ENCODE measurements at places on chromosomes 7 and 10.

- DNase-seq, result no peak
These were observed 19.1 kb upstream of the GPAM start for GRCh38 chr10:112202561-112203241.

DNA sequence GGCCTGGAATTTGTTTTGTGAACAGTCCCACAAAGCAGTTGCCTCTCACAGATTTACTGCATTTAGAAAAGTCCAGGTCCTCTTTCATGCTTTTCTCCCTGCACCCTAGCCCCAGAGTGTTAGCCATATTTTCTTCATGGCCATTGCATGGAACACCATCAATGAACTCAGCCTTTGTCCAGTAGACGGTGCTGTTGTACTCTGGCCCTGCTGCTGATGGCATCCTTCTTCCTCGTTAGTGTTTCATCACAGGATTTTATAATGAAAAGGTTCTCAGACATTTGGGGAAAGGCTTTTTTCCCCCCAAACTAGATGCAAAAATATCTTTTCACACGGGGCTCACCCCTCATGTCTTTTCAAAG is 93.0 kb upstream of the SLC25A13 start:
- peak; percentile 7 for DNase-seq

- peak; percentile 64 for DNase-seq
These were observed 17.3 kb downstream of the KDM7A start for GRCh38 chr7:140159497-140159896.

DNA sequence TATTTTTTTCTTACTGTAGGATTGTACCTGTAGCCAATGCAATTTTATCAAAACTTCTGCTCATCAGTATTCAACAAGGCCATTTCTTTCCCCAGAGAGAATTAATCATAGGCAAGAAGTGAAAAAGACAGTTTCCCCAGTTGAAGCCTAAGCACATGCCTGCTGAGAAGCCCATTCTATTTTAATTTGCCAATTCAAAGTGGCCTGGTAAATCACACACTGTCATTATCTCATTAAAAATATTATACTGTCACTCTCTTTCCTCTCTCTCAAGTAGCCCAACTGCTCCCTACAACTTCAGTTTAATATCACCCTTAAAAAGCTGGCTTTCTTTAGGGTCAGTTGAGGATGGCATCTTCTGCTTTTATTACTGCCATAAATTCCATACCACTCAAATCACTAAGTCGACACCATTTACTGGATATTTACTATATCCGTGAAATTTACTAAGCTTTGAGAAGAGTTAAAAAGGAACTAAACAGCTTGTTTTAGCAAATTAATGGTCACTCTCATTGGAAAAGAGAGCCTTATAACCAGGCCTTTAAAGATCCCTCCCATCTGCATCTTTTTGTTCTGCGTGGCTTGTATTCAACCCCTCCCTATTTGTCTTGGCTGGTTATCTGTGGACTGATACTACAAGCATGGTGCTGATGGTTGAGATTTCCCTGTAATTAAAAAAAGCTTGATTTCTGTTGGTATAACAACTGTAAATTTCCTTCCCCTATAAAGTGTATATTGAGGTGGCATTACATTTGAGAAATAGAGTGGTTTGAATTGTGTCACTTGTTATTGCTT is 30.6 kb downstream of the COL28A1 start:
- DNase-seq, result no peak

DNA sequence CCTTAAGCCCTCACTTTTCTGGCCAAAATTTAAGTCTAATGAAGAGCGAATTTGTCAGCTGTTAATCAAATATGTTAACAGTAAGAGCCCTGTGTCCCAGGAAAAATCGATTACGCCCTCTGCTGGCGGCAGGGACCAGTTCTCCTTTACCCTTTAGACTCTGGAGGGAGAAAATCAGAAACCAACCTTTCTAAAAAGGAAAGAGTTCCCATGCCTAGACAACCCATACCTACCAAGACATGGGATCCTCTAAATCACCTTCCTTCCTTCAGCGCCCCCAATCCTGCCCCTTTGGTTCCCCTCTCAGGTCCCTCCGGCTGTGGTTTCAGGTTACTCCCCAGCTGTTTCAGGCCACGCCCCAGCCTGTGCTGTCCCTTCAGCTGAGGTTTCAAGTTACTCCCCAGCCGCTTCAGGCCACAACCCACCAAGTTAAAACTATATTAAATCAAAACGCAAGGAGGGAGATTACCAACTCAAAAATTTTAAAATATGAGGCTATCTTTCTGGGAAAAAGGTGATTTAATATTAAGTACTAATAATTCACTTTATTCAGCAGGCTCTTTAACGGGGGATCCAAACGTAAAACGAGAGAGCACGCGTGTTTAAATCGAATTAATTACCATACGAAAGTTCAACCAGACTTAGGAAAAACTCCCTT is 1.4 kb upstream of the AKR1B15 start:
- DNase-seq, result no peak

DNA sequence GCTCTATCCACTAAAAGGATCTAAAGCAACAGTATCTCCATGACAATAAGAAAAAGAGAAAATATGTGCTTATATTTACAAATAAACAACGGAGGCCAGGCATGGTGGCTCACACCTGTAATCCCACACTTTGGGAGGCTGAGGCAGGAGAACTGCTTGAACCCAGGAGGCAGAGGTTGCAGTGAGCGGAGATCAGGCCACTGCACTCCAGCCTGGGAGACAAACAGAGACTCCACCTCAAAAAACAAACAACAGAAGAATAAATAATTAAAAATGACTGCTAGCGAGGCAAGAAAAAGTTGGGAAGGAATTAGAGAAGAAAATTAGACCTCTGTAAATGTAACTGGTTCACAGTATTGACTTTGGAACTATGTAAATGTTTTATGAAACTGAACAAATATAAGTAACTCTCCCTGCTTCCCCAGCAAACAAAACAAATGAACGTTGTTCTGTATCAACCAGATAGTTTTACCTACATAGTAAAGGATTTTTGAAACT is 17.1 kb downstream of the TRIM24 start:
- no peak for DNase-seq

DNA sequence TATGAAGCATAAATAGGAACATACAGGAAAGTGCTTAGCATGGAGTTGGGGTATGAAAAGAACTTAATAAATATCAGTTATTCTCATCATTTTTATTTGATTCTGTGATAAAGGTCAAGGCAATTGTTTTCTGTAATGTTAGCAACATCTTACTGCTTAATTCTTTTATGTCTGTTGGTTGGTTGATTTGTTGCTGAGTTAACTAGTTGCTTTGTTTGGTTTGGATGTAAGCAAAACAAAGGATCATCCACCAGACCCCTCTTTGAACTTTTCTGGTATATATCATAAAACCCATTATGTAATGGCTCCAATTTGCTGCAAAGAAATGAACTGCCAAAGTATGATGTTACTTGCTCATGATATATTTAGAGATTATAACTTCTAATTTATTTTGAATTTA is 44.5 kb downstream of the CH25H start:
- DNase-seq, result no peak

DNA sequence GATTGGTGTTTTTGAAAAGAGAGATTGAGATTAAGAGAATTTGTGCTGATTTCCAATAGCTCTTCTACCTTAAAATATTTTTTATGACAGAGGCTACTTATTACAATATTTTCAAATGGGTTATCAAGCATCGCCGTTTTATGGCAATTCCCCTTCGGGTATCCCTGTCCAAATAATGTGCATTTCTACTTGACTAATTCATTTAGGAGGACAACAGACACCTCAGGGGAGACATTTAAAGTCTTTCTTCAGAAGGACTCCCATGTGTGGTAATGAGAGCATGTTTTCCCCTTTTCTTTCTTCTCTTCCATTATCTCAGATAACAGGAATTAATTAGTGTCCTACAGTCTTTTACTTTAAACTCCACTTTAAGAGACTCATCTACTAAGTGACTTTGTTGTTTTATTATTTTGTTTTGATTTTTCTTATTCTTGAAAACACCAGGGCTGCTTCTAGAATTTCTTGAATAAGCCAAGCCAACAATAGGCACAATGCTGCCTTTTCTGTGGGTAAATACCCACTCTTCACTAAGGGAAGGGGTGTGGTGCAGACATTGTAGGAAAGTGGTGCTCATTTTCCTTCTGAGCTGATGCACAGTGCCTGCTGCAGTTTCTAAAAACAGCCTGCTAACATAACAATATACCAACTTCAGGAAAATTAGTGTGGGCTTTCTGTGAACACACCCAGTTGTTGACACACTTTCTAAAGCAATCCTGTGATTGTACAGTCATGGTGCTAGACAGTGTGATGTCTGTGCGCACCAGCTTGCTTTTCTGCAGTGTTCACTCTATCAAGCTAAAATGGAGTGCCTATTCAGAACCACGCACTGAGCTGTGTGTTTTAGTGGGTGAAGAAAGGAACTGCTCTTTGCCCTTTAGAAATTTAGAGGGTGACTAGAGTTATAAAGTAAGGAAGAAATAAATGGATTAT is 597.7 kb downstream of the NRG3 start:
- no peak for DNase-seq

DNA sequence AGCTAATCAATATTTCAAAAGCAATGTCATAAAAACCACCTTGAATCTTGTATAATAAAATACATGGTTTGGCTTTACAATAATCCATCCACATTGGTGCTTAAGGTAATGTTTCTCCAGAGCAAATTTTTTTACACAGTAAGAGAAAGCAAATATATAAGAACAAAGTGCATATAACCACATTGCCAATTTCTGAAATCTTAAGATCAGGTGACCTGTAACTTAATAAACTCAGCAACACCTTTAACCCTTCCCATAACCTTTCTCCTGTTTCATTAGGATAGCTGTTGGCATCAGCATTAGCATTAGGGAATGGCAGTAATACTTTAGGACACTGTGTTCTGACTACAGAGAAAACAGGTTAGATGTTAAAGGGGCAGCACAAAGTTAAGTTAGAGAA is 155.9 kb upstream of the SEMA3D start:
- no peak for DNase-seq

GRCh38 chr7:45114926-45115325 is 3.4 kb upstream of the TBRG4 start:
- no peak for DNase-seq

DNA sequence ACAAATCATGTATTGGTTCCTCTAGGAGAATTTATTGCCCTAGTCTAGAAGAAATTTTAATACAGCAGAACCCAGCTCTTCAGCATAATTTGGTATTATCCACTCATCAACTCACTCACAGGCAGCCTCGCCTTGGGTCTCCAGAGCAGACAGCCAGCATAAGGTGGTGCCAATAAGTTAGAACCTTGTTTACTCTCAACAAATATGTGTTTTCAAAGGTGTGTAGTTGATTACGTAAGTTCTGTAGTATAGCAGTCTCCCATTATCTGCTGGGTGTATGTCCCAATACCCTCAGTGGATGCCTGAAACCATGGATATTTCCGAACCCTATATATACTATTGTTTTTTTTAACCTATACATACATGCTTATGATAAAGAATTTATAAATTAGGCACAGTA is 522.5 kb upstream of the LRRN3 start:
- DNase-seq, result no peak

- no peak for DNase-seq
These were observed 171.7 kb upstream of the INSYN2A start for GRCh38 chr10:127368101-127368500.

GRCh38 chr7:30379131-30379530 is 94.7 kb downstream of the ZNRF2 start:
- DNase-seq, result peak; percentile 9

DNA sequence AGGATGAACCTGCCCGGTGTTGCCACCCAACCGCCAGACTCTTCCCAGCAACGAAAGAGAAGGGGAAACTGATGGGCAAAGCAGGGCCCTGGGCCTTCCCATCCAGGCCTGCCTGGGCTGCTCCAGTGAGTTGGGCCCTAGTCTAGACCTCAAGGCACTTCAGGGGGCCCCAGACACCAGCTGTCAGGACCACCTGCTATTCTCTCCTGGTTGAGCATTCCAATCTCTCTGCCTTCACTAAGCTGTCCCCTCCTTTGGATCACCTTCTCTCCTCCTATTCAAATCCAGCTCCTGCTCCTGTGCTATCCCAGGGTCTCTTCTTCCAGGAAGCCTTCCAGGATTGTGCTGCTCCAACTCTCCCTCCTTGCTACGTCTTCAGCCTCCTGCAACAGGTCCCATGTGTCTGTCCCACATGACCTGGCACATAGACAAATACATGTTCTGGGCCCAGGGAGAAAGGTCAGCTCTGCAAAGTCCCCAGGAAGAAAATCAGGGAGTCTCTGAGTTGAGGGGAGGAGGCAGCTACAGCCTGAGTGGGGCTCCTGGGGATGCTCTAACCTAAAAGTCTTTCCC is 3.1 kb downstream of the STX1A start:
- DNase-seq, result no peak

DNA sequence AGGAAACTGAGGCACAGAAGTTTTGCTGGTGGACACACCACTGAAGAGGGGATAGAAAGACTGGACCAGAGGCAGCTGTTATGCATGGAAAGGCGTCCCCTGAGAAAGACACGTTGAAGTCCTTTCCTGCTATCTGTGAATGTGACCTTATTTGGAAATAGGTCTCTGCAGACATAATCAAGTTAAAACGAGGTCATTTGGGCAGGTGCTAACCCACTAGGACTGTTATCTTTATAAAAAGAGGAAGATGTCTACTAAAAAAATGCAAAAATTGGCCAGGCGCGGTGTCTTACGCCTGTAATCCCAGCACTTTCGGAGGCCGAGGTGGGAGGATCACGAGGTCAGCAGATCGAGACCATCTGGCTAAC is 31.6 kb downstream of the ELMO1 start:
- no peak for DNase-seq

DNA sequence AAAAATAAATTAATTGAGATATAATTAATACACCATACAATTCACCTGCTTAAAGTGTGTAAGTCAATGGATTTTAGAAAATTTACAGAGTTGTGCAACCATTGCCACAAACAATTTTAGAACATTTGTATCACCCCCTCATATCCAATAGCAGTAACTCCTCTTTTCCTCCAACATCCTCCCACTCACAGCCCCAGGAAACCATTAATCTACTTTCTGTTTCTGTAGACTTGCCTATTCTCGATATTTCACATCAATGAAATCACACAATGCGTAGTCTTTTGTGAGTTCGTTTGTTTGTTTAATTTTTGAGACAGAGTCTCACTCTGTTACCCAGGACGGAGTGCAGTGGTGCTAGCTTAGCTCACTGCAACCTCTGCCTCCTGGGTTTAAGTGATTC is 13.7 kb upstream of the HERC4 start:
- no peak for DNase-seq

DNA sequence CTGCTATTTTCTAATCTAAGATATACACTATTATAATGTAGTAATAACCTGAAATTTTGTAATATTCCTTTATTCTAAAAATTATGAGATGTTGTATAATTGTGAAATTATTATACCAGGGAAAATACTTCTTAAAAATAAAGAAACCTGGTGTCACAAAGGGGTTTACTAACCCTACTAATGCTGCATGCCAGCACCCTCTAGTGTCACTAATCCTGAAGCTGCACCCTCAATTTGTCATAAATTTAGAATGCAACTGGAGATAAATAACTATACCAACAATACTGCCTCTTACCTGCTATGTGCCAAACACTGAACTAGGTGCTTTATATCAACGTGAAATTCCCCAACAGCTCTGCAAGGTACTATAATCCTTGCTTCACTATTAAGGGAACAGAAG is 30.8 kb downstream of the TM9SF3 start:
- DNase-seq, result no peak

DNA sequence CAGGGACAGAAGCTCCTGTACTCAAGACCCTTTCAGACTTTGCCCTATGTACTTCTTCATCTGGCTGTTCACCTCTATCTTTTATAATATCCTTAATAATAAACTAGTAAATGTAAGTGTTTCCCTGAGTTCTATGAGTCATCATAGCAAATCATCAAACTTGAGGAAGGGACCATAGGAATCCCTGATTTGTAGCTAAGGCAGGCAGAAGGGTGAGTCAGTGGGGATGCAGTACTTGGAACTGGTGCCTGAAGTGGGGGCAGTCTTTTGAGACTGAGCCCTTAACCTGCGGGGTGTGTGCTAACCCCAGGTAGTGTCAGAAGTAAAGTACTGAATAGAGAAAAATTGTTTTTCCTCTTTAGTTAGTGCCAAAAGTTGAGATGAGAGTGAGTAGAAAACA is 6.2 kb upstream of the TMEM243 start:
- no peak for DNase-seq

Data from GM04504 (cell line).